ENCODE measurements at places on chromosomes 2 and 18. TPM values are rescaled to one million over a fixed set of nuclear protein-coding genes. Genes with fewer than 3 reads are reported as not detected.

GRCh38 chr18:48570313-48570712 is 31.5 kb downstream of the CTIF start:
- DNase-seq = no peak

- no peak for DNase-seq
Observed at GRCh38 chr2:32212295-32212694, 46.6 kb downstream of the SLC30A6 start.

GRCh38 chr18:54961016-54961423 is 1.8 kb upstream of the CCDC68 start:
- no peak for DNase-seq

DNA sequence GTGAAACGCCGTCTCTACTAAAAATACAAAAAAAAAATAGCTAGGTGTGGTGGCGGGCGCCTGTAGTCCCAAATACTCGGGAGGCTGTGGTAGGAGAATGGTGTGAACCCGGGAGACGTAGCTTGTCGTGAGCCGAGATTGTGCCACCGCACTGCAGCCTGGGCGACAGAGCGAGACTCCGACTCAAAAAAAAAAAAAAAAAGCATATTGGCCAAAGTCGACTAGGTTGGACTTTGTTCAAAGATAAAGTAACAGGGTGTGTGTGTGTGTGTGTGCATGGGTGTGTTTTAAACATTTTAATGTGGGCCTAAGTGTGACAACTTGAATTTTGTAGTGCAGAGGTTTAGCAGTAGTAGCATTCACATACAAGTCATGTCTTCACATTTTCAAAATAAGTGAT is 11.7 kb downstream of the GEMIN6 start:
- DNase-seq = no peak

MYO5B gene
- 4.6 TPM for total RNA-seq

- no peak for DNase-seq
Observed at GRCh38 chr18:52822160-52822559, 482.2 kb downstream of the DCC start.
